NCI-H187 treated with DMSO at 0.1 percent for 48 hours (cell line): ENCODE measurements at places on chromosomes 5 and 9.

DNA sequence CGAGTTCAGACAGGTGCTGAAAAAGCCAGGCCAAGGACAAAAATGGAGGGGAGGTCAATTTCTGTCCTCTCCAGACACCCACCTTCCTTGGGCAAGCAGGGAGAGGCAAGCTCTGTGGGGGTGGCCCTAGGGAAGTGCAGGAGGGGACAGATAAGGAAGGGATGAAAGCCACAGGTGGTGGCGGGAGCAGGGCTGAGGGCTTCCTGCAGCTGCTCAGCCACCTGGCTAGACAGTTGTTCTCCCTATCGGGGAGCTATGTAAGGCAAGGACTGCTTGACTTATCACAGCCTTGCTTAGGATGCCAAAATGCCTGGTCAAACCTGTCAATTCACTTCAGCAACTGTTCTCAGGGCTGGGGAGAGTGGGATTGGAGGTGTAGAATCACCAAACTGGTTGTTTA lies 266.1 kb downstream of the ZSWIM6 start:
- no peak for DNase-seq

GRCh38 chr5:16304846-16305245 lies 125.3 kb upstream of the MARCHF11 start:
- DNase-seq = no peak

DNA sequence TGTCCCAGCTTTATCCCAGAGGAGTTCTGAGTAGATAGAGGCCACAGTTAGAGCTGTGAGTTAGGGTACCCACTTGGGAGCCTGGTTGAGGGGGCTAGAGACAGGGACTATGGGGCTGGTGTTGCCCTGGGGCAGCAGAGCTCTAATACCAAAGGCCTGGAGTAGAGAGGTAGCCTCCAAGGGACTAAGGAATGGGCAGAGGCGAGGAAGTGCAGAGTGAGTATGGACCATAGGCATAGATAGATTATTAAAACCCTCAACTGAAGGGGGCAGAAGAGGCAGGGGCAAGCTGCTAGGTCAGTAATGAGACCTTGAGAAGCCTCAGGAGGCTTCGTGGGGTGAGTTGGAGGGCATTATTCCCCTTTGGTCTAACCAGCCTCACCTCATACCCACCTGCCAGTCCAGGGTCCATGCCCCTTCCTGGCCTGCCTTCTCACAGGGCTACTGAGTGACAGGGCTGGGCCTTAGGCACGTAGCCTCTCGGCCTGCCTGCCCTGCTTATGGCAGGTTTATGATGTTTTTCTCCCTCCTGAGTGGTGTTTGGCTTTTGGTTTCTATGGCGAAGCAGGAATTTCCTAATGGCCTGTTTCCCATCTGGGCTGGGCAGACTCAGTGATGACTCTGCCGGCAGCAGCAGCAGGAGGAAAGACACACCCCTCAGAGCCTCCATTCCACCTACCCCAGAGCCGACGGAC lies 8.0 kb downstream of the PDLIM4 start:
- DNase-seq = no peak

- DNase-seq = no peak
Measured at GRCh38 chr5:142176255-142176654, 67.7 kb downstream of the NDFIP1 start.

DNA sequence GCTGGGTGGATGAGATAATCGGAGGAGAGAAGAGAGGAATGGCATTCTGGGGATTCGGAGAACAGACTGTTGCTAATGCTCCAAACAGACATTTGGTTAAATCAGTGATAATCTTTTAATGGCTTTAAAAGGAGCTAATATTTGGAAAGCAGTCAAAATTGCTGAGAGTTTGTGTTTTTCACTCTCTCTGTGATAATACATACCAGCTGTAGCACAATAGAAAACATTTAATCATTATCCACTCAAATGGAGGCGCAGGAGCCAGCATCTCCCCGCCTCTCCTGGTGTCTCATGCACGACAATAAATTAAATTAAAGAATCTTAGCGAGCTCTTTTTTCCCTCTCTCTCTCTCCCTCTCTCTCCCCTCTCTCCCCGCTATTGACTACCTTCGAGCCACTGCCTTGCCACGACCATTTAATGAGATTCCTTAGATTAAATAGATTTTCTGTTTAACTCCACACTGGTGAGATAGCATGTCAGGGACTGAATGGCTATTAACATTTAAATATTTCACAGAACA lies 268.6 kb upstream of the MVB12B start:
- DNase-seq = no peak
